OCI-M1 (cell line): ENCODE measurements at places on chromosomes 11 and 22.

- no peak for DNase-seq
These were observed 26.4 kb downstream of the MN1 start for GRCh38 chr22:27775087-27775698.

- no peak for DNase-seq
These were observed 5.5 kb downstream of the POU2F3 start for GRCh38 chr11:120245434-120245833.

- DNase-seq: no peak
These were observed 1.5 kb downstream of the TUB start for GRCh38 chr11:8082391-8083087.

DNA sequence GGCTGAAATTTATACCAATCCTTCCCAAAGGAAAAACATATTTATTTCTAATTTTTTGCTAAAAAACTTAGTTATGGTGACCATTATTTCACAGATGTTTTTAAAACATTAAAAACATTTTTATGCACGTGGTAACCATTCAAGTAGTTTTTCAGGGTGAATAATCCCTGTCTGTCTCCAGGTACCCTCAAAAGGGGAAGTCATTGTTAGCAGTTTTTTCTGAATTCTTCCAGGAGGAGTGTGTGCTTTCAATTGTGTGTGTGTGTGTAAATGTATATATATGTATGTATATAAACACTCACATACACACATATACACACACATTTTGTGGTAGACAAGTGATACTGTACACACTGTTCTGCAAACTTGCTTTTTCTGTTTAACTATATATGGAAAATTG, 43.9 kb downstream of the MIAT start:
- DNase-seq: peak; percentile 22

DNA sequence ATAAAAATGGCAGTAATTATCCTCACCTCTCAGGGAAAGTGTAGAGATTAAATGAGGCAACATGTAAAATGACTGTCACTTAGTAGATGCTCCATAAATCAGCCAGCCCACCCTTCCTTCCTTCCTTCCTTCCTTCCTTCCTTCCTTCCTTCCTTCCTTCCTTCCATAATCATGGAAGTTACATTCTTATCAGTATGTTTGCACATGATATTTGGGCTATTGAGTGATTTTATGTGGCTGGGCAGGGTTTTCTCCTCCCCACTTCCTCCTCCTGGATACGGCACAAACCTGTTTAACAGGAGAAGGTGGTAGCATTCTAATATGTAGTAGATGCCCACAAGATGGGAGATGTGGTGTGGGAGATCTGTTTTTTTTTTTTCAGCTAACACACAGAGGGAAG, 11.9 kb downstream of the LYVE1 start:
- DNase-seq: no peak

- DNase-seq: peak; percentile 87
These were observed at the start of gene TRIM3 for GRCh38 chr11:6473451-6474412. TRIM3 (minus strand) TSS chr11:6473941; CDS start chr11:6465695, 8,246 bp downstream.

GRCh38 chr11:20634044-20634443, 34.6 kb downstream of the SLC6A5 start:
- DNase-seq: peak; percentile 2

DNA sequence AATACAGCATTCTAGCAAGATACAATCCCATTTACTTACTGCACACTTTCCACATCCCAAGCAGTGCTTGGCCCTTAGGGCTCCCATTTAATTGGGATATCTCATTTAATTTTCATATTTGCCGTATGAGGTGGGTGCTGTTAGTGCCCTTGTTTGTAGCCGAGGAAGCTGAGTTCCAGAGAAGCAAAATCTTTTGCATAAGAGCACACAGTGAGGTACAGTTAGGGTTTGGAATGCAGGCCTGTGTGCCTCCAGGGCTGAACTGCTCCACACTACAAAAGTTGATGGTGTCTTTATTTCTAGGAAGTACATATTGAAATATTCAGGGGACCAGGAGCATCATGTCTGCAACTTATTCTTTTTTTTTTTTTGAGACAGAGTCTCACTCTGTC, 15.5 kb upstream of the TIMP3 start:
- no peak for DNase-seq

DNA sequence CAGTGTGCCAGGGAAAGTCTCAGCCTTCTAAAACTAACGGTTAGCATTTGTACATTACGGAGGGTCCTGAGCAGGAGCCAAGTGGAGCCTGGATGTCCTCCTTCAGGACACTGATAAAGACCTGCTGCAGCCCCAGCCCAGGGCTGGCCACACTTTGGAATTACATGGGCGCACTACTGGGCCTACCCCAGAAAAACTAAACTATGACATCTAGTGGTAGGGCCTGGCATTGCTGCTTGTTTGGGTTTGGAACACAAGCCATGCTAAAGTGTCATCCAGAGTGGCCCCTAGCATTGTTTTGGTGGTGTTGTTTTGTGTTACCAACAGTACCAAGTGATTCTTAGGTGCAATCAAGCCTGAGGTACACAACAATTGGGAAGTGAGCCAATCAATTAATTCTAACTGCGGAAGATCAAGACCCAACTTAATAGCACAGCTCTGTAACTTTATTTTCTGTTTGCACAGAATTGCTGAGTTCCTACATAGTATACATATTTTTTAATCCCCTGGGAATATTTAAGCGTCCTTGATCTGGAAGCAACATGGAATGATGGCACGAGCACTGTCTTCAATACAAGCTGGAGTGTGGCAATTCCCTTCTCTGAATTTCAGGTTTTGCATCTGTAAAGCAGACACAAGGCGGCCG, 340.7 kb downstream of the LARGE1 start:
- peak; percentile 68 for DNase-seq

DNA sequence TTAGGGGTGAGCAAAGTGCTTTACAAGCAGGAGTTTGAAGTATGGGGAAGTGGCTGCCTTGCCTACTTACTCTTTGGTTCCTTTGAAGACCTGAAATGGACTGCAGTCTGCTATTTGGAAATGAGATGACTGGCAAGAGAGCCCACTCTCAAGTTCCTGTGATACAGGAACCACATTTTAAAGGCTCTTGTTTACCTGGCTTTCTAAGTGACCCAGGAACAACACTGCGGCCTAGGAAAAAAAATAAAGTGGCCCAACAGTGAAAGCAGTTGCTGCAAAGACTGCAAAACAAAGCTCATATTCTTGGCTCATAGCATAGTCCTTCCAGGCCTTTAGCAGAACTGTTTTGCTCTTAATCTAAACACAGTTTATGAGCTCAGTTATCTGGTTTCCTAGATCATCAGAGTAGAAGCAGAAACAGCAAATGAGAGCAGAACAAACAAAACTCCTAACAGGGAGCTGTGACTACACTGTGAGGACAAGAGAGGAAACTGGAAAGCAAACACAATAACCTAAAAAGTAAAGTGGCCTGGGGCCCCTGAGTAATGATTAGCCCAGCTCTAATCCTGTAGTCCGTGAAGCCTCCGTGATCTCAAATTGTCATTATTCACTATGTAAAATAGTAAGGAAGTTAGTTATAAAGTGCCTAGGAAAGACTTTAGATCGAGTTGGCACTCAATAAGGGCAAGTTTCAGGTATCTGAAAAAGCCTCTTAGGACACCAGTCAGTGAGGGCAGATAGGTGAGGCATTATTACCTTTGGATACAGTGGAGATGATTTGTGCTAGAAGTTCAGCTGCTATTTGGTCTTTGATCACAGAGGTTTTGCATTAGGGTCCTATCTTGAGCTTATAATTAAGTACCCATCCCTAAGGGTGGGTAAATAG, 11.5 kb downstream of the CCDC117 start:
- no peak for DNase-seq

DNA sequence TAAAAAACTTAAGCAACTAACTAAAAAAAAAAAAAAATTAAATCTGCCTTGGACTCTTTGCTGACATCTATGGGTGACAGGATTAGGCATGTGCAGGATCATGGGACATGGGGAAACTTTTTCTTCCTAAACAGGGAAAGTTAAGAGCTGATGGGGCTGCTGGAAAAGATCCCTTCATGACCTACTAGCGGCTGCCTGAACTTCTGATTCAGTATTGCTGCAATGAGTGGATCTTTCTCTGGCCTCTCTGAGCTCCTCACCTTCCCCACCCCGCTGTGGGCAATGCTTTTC, 25.0 kb downstream of the OR5A2 start:
- DNase-seq: no peak

- no peak for DNase-seq
These were observed 98.4 kb downstream of the CD44 start for GRCh38 chr11:35237351-35237750.

- peak; percentile 52 for DNase-seq
These were observed 7.4 kb downstream of the NDUFV1 start for GRCh38 chr11:67613960-67614715.

DNA sequence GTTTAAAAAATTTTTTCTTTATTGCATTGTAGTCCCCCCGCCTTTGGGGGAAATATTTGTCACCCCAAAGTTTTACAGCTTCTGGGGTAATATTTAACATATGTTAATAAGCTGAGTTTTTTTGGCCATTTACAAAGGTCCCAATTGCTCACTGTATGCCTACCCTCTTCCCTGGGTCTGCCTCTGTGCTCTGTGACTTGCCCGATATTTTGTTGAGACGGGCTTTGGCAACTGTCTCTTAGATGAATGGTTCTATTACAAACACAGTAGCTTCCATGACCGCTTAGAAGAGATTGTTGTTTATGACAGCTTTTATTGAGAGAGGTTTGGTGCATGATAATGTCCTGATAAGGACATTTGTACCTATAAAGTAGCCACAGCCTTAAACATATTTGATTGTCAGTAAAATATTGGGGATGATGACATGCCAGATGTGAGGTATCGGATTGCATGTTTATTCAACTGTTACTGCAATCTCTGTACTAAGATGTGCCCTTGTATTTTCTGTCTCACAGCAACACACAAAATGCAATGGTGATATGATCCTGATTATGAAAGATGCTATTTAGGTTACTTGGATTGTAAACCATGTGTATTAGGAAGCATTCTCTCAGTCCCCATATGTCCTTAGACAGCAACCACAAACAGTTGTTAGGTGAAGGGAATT, 103.1 kb downstream of the TEAD1 start:
- DNase-seq: no peak

DNA sequence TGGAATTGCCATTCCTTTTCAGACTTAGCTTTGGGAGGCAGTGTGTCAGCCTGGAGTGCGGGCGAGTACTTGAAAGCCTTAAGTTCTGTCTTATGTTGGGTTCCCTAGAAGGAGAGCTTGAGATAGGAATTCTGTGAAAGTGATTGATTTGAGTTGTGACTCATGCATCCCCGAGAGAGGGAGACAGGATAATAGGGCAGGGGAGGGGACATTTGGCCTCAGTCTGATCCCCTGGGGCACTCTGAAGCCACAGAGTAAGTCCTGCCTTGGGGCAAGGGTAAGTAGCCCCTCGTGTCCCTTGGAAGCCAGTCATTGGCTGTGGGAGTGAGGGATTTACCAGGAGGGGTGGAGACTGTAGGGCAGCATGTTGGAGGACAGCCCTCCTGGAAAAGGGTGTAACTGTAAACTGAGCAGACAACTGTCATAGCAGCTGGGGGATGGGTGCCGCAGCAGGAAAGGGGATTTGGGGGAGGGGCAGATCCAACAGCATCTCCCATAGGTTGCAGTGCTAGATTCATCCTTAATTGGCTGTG, 44.0 kb downstream of the KIAA1671 start:
- DNase-seq: peak; percentile 36

DNA sequence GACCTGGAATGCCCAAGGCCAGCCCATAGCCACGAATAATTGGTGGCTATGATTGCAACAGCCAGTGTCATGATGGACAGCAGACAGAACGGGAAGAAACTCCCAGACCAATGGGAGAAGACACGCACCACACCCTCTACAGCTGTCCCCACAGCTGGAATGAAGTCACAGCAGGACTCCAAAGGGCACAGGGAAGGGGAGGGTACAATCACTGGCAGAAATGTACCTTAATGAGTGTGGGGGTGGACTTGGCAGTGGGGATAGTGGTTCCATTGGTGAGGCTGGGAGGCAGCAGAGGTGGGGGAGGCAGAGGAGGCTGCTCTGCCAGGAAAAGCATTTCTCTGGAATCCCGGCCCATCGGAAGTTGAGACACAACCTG, 52.9 kb downstream of the SGSM3 start:
- no peak for DNase-seq

DNA sequence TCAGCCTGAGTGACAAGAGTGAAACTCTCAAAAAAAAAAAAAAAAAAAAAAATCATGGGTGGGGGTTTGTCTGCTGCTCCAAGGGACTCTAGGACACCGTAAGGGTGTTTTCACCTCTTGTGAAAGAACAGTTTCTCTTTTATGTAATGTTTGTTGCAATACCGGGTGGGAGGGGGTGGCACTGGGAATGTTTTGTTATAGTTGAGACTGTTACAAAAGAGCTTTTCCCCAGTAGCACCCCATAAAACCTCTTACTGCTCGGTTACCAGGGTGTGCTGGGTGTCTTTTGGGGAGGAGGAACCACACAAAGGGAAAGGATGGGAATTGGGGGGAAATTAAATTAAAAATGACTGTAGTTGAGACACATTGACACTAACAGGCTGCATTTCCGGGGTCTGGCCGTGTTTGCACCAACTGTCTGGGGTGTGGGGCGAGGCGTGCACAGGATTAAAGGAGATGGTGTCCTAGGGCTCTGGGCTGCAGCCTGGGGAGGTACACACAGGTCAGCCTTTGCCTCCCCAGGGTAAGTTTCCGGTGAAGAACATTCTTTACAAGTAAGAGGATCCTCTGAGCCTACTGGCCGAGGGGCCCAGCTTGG, 1.6 kb downstream of the NFAM1 start:
- DNase-seq: no peak

GRCh38 chr22:27011717-27012116, 354.3 kb downstream of the MIAT start:
- no peak for DNase-seq

GRCh38 chr22:44483878-44484277, 14.2 kb downstream of the RTL6 start:
- DNase-seq: no peak

GRCh38 chr11:45025716-45026492, 75.2 kb upstream of the TP53I11 start:
- DNase-seq: no peak

GRCh38 chr22:28129319-28129962, 210.4 kb upstream of the PITPNB start:
- no peak for DNase-seq

- no peak for DNase-seq
These were observed 40.4 kb upstream of the JAM3 start for GRCh38 chr11:134028368-134028920.

DNA sequence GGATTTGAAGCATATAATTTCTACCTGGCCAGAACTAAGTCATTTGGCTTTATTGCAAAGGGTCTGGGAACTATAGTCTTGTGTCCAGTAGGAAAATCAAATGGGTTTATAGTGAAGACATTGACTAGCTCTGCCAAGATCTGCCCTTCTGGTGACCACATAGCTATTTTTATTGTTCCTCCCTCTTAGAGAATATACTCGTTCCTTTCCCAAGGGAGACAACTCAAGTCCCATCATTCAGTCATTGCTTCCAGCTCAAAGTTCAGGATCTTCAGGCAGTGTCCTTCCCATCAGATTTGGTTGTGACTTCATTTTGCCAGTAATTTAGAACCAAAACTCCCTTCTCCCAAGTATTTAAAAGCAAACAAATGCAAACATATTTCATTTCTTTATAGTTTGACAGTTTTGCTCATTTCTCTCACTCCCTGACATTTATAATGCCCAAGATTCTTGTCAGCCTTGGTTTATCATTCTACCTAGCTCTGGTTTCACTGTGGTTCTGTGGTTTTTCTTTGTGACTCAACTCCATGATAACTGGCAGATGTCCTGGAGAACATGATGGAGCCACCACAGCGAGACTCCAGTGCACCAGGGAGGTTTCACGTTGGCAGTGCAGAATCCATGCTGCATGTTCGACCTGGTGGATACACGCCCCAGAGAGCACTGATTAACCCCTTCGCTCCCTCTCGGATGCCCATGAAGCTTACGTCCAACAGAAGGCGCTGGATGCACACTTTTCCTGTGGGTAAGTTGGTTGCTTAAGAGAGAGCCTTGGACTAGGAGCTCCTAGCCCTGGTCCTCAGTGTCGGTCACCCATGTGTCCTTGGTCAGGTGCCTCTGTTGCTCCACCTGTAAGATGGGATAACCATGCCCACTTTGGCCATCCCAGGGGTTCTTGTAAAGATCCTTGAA, 64.9 kb downstream of the DEPDC5 start:
- DNase-seq: no peak
